Mesendoderm (in vitro differentiated cells): ENCODE measurements at places on chromosomes 4 and X.
A peak's percentile ranks its signal among the peaks of the same experiment; 100 is the strongest.

GRCh38 chr4:106624671-106625070 is 256.1 kb upstream of the GIMD1 start:
- no peak for DNase-seq

- no peak for DNase-seq
Observed at GRCh38 chrX:9609499-9609898, 144.6 kb downstream of the TBL1X start.

DNA sequence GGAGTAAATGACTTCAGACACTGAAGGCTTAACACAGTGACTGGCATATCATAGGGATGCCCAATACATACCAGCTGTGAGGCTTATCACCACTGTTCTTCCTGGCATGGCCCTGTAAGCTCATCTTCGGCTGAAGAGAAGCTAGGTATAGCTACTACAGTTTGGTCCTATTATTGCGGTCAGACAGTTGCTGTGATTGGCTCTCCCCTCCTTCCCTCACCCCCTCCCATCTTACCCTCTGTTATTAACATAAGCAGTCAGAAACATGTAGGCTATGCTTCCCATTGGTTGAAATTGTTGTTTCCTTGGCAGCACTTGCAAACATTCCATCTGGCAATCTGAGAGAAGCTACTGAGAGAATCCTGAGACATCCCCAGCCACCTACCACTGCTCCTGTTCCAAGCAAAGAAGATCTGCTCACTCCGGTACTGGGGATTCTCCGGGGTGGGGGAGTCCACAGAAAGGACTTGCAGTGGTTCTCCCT is at the start of gene AKAP14:
TSS of gene AKAP14 (plus strand) at position 51 of the 484 bp plus-strand sequence. CDS start 7,331 bp downstream, outside the sequence.
- peak; percentile 74 for DNase-seq

DNA sequence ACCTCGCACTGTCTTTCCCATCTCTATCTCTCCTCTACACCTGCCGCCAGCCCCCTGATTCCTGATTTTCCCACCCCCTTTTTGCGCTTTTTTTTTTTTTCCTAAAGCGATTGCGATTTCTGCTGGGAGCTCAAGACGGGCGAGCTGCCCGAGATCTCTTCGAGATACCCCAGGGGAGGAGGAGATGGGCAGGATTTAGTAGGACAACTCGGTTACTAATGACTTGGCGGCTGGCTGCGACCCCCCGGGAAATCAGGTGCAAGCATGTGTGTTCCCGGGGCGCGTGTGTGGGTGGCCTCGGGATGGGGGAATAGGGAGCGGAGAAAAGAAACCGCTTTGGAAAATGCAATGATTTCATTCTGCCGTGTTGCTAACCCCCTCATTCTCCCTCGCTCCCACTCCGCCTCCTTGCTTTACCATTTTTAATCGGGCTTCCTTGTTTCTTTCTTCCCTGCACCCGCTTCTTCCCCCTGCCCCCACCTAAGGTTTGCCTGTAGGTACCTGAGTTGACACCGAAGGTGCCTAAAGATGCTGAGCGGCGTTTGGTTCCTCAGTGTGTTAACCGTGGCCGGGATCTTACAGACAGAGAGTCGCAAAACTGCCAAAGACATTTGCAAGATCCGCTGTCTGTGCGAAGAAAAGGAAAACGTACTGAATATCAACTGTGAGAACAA is 4.4 kb downstream of the SLITRK2 start:
- DNase-seq = no peak

DNA sequence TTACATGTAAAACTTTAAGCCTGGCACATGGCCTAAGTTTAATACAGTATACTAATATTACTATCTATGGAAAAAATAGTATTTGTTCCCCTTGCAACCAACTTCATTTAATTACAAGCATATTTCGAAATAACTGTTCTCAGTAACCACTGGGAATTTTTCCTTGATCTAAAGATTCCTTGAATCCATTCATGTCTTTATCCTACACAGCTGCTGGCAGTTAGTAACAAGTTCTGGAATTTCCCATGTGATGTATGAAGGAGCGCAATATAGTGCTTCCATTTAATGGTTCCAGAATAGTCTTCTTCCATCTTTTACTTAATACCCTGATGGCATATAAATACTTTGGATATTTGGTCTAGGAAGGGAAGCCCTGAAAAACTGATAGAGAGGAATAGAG is 136.5 kb downstream of the AASDH start:
- no peak for DNase-seq

GRCh38 chrX:40368611-40369061 is 212.1 kb upstream of the ATP6AP2 start:
- peak; percentile 5 for DNase-seq

DNA sequence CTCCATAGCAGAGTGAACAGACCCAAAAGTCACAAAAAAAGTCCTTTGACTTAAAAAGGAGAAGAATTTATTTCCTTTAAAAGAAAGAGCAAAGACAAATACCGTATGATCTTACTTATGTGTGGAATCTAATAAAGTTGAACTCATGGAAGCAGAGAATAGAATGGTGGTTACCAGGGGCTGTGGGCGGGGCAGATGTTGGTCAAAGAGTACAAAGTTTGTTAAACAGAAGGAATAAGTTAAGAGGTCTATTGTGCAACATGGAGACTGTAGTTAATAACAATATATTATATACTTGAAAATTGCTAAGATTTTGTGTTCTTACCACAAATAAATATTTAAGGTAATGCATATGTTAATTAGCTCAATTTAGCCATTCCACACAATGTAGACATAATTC is 173.3 kb upstream of the S100G start:
- DNase-seq = no peak

GRCh38 chrX:123432361-123433150 is 248.5 kb downstream of the GRIA3 start:
- DNase-seq = no peak

DNA sequence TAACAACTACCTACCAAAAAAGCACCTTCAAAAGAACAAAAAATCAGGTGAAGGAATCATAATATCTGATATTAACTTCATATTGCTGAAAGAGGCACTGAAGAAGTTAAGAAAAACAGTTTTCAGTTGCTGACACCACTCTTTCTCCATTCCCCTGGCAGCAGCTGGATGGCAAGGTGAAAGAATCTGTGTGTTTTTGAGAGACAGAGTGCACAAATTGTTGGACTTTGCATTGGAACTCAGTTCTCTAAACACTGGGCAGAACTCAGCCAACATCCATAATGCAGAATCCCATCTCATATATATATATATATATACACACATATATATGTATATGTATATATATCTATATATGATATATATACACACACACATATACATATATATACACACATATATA is 408.3 kb upstream of the MAGEC2 start:
- DNase-seq = no peak

DNA sequence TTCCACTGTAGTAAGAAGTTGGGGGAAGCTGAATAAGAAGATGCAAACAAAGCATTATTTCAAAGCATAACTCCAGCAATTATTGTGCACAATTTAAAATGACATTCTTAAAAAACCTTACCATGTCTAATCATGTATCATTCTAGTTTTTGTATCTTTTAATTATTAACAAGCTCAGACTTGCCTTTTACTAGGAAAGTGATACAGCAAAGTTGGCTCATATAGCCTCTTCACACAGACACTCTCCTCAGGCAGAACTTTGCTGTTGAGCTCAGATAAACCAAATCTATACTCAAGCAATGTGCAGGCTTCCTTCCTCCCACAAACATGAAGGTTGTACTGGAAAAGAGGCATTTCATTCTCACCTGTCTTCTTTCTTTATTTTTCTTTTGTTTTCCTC is 358.7 kb upstream of the EMCN start:
- DNase-seq = no peak

GRCh38 chr4:80295826-80296225 is 29.4 kb downstream of the FGF5 start:
- no peak for DNase-seq

GRCh38 chr4:152594978-152595925 is 59.4 kb upstream of the FBXW7 start:
- DNase-seq = no peak

DNA sequence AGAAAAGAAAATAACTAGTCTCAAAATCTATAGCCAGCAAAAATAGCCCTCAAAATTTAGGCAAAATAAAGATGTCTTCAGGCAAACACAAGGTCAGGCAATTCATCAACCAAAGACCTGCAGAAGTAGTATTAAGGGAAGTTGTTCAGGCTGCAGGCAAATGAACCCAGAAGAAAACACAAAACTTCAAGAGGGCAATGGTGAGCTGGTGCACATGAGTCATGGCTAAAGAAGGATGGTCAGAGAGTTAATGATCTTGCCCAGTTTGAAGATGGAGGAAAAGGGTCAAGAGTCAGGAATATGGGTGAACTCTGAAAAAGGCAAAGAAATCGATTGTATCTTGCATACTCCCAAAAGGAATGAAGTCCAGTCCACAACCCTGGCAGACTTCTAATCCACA is 83.1 kb upstream of the FAT4 start:
- no peak for DNase-seq

DNA sequence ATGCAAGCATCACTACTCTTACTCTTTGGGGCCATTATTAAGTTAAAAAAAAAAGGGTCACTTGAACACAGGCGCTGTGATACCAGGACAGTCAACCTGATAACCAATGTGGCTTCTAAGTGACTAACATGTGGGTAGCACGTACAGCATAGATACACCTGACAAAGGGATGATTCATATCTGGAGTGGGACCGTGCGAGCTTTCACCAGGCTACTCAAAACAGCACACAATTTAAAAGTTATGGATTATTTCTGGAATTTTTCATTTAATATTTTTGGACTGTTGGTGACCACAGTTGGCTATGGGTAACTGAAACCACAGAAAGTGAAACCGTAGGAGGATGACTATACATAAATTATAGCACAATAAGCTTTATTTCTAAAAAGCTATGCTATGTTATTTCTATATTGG is 113.8 kb upstream of the STIM2 start:
- DNase-seq = no peak

DNA sequence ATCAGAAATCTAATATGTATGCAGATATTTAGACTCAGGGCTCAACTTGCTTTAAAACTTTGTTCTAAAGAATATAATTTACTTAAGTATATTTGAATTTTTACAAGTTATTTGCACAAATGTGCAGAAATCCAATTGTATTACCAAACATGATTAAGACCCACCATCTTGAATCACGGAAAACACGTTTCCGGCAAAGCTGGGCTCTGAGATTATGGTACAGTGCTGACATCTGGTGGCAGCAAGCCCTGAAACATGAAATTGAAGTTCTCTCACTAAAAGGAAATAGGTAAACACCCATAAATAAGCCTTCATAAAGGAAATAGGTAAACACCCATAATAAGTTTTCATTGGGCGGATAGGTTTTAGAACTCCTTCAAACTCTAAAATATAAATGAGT is 98.3 kb upstream of the MAOA start:
- peak; percentile 50 for DNase-seq

DNA sequence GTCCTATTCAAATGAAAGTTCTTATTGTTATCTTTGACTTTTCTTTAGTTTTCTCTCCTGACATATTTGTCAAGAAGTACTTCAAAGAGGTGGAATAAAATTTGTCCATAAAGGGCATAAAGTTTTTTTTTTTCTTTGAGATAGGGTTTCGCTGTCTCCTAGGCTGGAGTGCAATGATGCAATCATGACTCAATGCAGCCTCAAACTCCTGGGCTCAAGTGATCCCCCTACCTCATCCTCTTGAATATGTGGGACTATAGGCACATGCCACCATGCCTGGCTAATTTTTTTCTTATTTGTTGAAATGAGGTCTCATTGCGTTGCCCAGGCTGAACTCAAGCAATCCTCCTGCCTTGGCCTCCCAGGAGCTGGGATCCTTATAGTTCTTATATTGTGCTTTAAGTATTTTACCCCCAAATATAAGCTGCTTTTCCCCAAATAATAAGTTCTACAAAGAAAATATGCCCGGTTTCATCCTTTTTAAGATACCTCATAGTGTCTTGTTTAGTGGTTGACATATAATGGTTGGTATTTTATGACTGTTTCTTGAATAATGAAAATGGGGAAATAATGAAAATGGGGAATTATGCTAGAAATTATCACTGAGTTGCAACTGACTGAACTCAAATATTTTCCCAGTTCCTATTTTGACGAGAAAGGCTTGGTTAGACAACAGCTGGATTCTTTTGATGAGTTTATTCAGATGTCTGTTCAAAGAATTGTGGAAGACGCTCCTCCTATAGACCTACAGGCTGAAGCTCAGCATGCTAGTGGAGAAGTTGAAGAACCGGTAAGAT is 11.6 kb downstream of the POLR2B start:
- peak; percentile 48 for DNase-seq

DNA sequence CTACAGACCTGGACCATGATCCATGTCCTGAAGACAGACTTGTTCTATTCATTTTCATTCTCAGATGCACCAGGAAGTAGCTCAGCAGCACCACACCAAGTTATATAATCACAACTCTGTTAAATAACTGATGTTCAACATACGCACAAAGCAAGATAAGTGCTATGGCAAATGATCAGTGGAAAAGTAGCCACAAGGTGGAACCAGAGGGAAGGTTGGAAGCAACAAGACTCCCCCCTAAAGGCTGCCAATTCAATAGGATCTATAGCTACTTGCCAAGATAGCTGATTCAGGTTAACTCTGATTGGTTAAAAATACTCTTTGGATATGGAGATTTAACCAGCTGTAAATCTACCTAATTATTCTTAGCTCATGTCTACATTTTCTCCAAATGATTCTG is 23.7 kb upstream of the FAM47B start:
- DNase-seq = peak; percentile 71

DNA sequence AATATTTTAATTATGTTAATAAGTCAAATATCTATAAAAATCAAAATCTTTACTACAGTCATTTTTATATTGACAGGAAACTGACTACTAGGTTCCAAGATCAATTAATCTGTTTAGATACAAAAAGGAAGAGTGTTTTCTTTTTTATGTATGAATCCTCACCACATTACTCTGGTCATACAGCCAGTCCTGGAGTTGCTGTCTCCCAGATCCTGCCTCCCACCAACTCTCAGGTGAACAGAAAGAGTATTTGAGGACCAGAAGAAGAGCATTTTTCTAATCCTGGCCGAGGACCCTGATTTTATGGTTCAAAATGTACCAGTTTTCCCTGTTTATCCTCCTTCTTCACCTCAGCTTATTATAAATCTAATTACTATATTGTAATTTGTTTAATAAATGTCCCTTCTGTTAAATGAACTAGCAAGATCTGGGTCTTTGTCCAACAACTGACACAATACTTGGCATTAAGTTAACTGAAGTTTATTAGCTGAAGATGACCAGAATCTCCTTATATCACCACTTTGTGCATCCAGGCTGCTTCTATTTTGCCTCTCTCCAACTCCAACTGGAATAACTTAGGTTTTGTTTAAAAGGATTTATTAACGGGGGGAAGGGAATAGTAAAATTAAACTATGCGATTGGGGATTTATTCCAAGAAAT is 224.4 kb upstream of the PCDH7 start:
- no peak for DNase-seq

GRCh38 chr4:20254511-20255250 is 3.0 kb downstream of the SLIT2 start:
- peak; percentile 71 for DNase-seq

GRCh38 chrX:86078650-86079049 is 31.3 kb upstream of the CHM start:
- DNase-seq = peak; percentile 4
